ENCODE measurements at places on chromosomes 6 and 20.

DNA sequence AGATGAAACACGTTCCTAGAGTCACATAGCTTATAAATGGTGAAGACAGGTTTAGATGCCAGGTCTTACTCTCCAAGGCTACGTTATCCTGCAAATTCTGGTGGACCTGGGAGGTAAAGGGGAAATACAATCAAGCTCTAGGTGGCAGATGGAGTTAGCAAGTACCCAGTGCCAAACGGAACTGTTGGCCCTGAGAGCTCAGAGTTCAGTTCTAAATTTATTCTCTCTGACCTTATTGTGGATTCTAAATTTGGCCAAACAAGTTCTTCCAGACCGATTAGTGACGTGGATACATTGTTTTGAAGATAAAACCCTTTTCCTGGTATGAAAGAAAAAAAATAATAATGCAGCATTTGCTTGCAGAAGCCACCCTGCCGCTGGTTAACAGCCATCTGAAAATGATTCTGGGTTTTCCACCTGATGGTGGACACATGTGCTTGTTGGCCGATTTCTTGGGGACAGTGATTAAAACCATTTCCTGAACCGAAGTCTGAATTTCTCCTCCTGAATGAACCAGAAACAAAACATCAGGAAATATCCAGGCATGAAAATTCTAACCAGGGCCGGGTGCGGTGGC is 32.5 kb downstream of the RIPOR3 start:
- no peak for DNase-seq

DNA sequence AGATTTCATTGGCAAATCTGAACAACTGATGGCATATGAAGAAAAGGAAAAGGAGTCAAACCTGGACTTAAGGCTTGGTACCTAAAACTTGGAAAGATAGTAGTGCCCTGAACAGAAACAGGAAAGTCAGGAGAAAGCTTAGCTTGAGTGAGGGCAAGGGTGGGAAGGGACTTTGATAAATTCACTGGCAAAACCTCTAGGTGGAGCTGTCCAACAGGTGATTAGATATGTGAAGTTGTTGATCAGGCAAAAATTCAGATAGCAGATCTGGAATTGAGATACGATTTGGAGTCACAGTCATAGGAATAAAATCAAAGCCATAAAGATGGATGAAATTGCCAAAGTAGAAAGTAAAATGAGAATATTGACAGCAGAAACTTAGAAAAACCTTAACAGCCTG is 16.1 kb upstream of the ZNF292 start:
- DNase-seq = no peak

- no peak for DNase-seq
Observed at GRCh38 chr20:61482056-61482887, 230.2 kb downstream of the CDH4 start.

- no peak for DNase-seq
Observed at GRCh38 chr6:116446399-116446798, 14.8 kb upstream of the CALHM6 start.

- no peak for DNase-seq
Observed at GRCh38 chr6:75693534-75693933, 55.5 kb upstream of the MYO6 start.

DNA sequence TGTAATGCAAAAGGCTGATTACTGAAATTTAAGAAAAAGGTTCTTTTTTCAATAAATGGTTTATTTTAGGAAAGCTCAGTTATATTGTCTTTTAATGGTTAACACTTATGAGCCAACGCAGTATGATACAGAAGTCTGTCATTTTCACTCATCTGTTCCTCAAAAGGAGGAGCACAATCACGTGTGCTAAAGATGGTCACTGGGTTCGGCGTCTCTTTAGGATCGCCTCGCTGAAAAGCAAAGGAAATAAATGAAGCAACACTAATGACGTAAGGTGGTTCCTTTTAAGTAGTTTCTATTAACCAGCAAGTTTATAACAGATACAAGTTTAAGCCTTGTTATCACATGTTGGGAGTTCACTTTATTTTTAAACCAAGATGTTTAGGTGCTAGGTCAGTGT is 125.7 kb downstream of the MAP3K4 start:
- DNase-seq = no peak
